ENCODE measurements at places on chromosomes 12 and 14. TPM values are rescaled to one million over a fixed set of nuclear protein-coding genes. Genes with fewer than 3 reads are reported as not detected.

The KCNMB4 gene
- 0.82 TPM for total RNA-seq

The MYRFL gene
- total RNA-seq: not detected

The OR6C74 gene
- total RNA-seq: not detected

The EXD2 gene
- 13.0 TPM for total RNA-seq

The CYP27B1 gene
- total RNA-seq: 9.6 TPM

The AEBP2 gene
- 60.7 TPM for total RNA-seq

The PAH gene
- total RNA-seq: not detected

The RPL10L gene
- not detected for total RNA-seq

The MIP gene
- total RNA-seq: not detected

The KRT78 gene
- total RNA-seq: not detected

DNA sequence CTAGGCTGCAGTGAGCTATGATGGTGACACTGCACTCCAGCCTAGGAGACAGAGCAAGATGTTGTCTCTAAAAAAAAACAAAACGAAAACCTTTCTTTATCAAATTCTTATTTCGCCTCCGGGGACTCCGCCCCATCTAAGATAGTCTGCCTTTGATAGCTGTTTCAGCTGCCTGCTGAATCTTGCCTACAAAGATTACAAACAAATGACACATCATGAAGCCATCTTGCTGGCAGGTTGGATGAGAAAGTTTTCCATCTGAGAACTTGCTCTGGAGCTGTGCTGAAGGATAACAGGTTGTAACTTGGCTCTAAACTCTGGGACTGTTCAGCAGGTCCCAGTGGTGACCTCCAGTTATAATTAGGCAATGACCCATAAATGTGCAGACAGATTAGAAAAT, 41.8 kb upstream of the AEBP2 start:
- no peak for DNase-seq

DNA sequence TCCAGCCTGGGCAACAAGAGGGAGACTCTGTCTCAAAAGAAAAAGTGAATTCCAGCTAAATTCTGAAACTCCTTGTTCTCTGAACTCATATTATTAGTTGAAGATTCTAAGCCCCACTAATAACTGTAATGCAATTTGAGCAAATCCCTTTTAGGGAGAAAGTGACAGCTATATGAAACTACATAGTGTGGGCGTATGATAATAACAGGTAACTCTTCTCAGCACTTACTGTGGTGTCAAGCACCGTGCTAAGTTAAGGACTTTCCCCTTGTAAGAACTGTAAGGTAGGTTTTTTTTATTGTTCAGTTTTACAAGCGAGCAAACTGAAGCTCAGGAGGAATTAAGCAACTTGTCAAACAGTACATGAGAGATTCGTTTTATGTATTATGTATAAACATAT, 5.4 kb downstream of the ANKRD13A start:
- DNase-seq: no peak

DNA sequence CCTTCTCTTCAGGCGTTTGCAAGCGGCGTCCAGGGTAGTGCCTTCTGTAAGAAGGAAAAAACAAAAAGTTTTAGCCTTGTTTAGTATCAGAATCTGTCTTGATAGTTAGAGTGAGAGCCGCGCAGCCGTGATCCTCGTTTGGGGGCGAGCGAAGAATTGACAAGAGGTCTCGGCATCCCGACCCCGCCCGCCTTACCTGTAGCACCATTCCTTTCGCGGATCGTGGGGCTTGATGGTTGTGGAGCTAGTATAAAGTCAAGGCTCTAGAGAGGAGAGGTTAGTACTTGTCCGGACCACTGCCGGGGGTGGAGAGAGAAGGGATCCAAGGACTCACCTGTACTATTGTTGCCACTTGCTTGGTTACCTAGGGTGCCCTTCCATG, 494 bp downstream of the TMTC3 start:
- DNase-seq: peak; percentile 14

DNA sequence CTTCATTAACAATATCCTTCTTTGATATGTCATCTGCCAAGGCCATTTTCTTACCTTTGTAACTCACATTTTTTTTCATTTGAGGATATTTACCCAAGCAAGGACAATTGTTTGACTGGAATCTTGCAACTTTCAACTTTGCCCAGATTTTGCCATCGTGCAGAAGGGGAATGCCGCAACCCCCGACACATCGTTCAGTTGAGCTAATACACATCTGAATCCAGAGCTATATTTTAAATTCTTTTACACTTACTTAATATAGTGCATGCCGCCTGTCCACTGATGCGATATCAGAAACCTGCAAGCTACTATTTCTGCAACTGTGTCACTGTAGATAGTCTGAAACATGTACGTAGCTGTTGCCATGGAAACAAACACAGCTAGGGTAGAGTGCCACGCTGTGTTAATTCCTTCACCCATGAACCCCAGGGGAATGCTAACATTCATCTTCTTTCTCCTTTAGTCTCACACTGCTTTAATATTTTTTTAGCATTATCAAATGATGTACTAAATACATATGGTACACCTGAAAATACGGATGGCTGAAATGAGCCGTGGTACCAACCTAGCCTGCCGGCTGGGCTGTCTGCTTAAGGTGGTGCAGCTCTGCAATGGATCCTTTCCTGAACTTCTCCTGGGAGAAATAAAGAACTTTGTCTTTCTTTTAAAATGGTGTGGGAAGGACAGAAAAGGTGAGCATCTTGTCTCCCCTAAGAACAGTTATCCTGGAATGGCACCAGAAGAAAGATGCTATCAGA, 77.0 kb upstream of the FOXN3 start:
- no peak for DNase-seq

DNA sequence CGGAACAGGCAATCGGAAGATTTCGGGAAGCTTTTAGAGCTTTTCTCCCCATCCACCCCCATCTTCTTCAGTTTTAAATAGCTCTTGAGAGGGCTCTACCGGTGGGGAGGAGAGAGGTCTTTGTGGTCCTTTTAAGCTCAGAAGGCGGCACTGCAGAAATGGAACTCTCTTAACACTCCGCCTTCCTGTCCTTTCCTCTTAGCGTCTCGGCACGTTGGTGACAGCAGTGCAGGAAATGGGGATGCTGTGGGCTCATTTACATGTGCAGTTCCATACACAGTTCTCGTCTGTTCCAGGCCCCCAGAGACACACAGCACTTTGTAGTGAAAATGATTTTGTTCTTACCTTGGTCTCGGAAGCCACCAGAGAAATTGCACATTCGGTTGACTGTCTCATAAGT, 50.4 kb upstream of the RIN3 start:
- no peak for DNase-seq

DNA sequence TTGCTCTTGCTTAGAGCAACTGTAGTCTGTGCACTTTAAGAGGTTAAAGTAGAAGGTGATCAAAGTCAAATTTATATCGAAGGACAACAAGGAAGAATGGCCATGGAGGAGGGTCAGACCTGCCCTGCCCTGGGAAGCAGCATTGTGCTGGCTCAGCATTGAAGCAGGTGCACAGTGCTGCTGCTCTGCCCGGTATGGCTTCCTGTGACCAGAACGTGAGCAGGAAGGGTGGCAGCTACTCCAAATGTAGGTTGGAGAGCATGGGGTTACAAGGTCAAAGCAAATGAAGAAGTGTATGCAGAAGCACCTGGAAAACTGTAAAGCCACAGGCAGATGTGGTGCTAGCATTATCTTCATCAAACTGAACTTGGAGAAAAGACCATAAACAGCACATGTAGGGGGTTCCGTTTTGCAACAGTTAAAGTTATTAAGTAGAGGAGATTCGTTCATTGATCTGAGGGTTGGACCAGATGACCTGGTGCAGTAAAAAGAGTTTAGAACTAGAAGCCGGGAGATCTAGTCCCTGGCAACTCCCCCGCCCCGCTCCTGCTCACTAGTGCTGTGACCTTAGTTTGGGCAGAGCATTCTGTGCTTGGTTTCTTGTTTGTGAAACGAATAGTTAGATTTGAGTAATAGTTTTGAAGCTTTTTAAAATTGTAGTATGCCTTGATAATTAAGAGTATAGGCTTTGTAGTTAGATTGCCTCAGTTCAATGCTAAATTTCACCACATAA, 84.2 kb downstream of the SCN8A start:
- no peak for DNase-seq

DNA sequence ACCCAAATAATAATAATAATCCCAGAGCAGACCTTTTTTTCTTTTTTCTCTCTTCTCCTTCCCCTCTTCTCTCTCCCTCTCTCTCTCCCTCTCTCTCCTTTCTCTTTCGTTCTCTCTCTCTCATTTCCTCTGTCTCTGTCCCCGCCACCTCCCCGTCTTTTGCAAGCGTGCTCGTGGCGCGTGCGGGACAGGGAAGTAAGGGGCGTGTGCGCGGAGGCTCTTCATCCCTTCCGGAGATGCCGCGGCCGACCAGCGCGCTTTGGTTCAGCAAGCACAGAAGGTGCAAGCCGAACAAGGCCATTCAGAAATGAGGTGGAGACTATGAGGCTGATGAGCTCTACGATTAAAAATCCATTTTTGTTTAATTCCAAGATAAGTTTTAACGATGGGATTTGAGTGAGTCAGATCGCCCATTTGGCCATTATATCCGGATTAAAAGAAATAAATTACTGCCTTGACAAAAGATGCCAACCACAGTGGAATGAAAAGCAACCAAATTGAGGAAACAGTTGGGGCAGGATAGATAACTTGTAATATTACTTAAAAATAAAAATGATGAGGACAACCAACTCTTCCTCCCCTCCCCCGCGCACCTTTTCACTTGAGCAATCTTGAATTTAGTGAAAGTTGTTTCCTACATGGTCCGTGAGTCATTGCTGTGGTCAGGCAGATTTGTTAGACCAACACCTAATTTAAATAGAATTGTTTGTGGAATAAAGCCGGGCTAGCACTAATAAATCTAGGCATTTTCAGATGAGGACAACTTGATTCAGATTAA, 1.2 kb upstream of the AMIGO2 start:
- DNase-seq: peak; percentile 72

- DNase-seq: no peak
Observed at GRCh38 chr14:85529803-85530574, at the start of gene FLRT2. TSS of gene FLRT2 (plus strand) at chr14:85530144. CDS start at chr14:85621515, 91,371 bp downstream.

- no peak for DNase-seq
Observed at GRCh38 chr12:67540920-67541624, 107.5 kb upstream of the DYRK2 start.

DNA sequence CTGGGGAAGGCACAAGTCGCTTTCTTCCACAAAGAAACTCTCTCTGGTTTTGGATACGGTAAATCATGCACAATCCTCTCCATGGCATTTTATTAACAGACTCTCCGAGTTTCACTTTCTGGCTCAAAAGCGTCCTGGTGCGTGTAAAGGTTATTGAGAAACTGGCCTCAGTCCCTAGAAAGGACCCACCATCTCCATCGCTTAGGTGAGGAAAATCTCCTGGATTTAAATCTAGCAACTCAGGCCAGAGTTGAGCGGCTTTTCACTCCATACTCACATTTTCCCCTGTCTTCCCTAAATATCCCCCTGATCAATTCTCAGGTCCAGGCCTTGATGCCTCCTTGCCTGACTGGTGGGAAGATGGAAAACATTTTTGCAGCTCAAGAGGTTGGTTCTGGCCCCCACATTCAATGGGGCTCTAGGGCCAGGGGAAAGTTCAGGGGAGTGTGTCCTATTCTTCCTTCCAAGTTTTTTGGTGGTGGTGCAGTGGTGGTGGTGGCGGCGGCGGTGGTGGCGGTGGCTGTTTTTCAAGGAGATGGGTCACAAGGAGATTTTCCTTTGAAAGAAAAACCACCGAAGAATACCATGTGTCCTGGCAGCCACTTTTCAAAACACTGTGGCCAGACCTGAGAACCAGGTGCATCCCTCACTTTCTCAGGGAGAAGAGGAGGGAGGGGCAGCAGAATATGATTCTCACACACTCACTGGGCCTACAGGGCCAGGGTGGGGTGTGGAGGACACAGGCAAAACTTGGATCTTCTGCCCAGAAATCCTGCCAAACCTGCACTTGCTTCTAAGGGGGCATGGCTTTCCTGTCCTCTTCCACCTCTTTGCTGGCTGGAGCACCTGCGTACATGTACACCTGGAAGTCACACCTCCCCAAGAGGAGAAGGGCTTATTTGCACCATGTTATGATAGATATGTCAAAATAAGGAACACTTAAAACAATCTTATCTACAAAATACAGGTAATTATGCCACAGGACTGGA, 46.7 kb upstream of the PNMA1 start:
- no peak for DNase-seq

- no peak for DNase-seq
Observed at GRCh38 chr12:46944088-46944487, 118.3 kb upstream of the SLC38A4 start.

- DNase-seq: no peak
Observed at GRCh38 chr12:102821149-102821548, 95.9 kb downstream of the PAH start.

All from activated naive CD8-positive, alpha-beta T cell treated with anti-CD3 and anti-CD28 coated beads for 36 hours (primary cell).